ENCODE measurements at places on chromosomes 4 and X.
A peak's percentile ranks its signal among the peaks of the same experiment; 100 is the strongest.

DNA sequence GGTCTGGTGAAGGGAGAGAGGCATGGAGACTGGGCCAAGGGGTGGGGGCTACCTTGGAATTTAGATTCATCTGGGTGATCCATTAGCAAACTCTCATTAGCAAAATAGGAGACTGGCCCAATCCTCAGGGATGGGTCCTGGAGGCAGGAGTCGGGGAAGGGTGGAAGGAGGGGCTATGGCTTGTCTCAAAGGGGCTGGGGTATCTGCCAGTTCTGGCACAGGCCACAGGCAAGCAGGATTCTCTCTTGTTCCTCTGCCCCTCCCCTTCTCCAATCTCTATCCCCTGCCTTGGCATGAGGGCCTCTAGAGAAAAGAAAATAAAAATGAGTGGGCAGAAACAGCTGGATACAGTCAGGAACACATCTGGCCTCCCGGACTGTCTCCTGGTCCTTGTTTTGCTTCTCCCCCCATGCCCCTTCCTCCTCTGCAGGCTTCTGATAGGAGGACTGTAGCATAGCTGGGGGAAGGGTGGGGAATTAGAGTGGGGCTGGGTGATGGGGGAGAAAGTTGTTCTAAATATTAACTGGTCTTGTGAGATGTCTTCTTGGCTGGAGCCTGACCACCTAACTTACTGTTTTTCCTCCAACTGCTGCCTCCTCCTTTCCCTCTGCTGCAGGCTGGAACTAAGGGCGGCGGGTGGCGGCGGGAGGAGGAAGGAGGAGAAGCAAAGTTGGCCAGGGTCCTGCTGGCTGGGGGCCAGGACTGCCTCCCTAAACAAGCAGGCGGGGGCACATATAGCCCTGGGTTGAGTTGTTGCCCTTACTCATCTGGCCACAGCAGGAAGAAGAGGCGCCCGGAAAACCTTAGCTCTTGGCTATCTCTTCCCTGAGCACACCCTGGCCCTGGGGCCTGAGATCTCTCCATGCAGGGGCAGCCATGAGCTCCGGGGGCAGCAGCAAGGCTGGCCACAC lies 53.3 kb upstream of the LAS1L start:
- no peak for DNase-seq

DNA sequence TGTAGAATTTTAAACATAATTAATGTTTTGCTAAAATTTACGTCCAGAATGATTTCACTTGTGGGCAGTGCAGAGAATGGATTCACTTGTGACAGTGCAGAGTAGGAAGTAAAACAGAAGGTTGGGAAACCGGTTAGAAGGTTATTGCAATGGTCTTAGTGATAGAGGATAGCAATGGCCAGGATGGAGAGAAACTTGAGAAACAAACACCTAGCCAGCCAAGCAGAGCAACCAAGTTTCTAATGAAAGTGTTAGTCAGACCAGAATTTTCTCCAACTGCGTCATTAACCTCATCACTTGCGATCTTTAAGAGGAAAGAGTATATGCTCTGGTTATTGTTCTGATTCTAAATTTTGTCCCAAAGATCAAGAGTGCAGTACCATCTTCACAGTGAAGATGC lies 50.0 kb upstream of the TBC1D9 start:
- DNase-seq, result peak; percentile 45

- peak; percentile 29 for DNase-seq
These were observed 61.1 kb upstream of the VAMP7 start for GRCh38 chrX:155819966-155820491.

GRCh38 chr4:46956451-46956850 lies 36.9 kb downstream of the GABRA4 start:
- no peak for DNase-seq

GRCh38 chr4:154205471-154205870 lies 286.1 kb downstream of the DCHS2 start:
- no peak for DNase-seq

DNA sequence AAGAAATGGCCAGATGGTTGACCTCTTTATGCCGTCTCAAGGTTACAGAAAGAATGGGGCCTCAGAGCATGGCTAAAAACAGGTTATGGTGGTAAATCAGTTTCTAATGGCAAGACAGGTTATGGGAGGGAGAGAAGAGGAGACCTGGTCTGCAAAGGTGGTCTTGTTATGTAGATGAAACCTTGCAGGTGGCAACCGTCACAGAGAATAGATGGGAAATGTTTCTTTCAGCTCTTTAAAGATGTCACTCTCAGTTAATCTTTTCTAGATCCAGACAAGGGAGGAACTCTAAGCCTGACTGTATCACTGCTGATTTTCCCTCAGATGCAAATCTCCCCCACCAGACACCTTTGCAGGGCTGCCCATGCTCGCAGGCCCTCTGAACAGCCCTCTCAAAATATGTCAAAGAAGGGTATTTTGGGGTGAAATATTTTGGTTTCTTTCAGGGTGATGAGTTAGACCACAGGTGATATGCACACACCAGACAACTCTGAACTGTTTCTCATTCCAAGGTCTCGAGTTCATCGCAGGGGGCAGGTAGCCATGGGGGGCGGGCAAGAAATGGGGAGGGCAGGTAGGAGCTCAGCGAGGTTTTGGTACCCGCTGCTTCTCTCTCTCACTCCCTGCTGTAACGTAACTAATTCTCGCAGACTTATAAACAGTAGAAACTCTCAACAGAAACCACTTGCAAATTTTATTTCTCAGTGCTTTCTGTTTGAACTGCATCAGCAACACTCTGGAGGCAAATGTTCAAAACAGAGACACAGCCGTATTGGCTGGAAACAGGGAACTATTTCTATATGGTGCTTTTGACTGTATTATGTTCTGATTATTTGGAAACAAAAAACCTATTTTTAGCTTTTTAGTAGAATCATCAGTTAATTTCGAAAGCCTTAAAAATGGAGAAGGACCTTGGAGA lies 32.4 kb downstream of the CASP3 start:
- DNase-seq, result peak; percentile 51

DNA sequence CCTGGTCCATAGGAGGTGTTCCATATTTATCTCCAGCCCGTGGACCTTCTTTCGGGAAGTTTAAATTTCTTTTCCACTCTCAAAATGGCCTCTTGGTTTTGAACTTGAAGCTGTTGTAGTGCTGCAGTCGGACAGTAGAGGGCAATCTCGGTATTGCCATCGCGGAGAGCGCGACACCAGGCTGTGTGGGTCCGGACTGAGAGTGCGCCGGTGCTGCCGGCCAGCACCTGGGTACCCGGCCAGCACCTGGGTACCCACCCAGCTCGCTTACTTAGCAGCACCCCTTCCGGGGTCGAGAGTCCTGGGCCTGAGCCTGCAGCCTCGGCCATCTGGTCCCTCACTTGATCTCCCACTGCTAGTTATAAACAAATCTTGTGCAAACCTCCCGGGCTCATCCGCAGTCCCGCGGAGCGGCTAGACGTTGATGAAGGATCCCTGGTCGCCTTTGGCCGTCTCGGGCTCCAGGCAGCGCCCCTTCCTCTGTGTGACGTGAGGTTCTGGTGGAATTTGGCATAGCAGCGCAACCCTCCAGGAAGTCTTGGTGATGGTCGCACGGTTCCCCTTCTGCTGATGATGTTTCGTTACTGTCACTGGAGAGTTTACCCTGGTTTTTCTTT lies 18.0 kb downstream of the FAM9A start:
- peak; percentile 72 for DNase-seq

- no peak for DNase-seq
These were observed 43.0 kb upstream of the TAPT1 start for GRCh38 chr4:16269240-16269639.

- DNase-seq, result no peak
These were observed 13.1 kb upstream of the AFF1 start for GRCh38 chr4:86921608-86922252.

DNA sequence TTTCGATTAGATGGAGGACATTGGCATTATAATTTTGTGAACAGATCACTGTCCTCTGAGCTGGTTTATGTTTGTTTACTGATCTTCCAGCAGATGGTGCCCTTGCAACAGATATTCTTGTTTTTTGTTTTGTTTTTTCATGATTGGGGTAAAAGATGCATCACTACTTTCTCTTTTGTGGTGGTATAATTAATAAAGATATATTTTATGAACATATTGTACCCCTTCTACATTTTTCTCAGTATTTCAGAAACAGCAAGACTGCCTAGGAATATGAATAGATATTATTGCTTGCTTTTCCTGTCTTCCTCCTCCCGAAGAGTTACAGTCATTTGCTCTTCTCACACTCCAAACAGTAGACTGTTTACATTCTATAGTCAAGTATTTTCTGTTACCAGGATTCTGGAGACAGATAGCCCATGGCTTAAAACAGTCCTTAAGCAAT lies 905.2 kb downstream of the TRAM1L1 start:
- DNase-seq, result peak; percentile 12

GRCh38 chr4:41390661-41391060 lies 133.9 kb downstream of the UCHL1 start:
- DNase-seq, result no peak

GRCh38 chrX:73868916-73869315 lies 305.9 kb downstream of the CHIC1 start:
- DNase-seq, result no peak

- DNase-seq, result no peak
These were observed 88.5 kb upstream of the TSPAN5 start for GRCh38 chr4:98746936-98747335.

- DNase-seq, result no peak
These were observed 1230.3 kb upstream of the AGA start for GRCh38 chr4:178672512-178672911.

- no peak for DNase-seq
These were observed 149.2 kb downstream of the CBR4 start for GRCh38 chr4:168860827-168861226.

DNA sequence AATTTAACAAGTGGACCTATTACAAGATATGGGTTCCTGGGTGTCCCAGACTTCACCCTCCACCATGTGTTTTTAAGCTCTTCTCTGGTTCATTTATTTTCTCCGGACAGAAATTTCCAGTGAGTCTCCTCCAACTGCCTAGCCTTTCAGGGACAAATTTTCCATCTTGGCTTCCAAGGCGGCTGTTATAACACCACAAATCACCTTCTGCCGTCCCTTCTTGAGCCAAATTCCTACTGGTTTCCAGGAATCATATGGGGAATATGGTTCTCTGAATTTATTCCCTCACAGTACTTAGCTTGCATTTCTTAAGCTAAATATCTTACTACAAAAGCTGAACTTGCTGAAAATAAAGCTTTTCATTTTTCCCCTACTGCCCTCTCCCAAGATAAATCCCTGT lies 18.8 kb downstream of the NEXMIF start:
- no peak for DNase-seq

GRCh38 chrX:17390419-17390850 lies 15.4 kb downstream of the NHS start:
- DNase-seq, result no peak

GRCh38 chr4:80268936-80269335 lies 2.5 kb downstream of the FGF5 start:
- DNase-seq, result no peak

DNA sequence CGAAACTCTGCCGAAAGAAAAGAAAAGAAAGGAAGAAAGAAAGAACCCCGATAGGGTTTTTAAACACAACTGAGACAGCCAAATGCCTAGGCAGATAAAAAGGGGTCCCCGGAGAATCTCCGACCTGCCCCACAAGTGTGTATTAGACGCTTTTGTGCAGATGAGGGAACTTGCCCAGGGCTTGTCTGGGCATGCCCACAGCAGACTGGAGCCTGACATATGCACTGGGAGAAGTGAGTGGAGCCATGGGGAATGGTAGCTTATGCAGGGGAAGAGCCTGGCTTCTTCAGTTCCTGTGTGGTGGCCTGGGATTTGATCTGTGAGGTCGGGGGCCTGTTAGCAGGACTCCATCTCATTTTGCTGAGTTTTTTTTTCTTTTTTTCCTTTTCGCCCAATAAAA lies 199.0 kb downstream of the GPC3 start:
- DNase-seq, result no peak

- no peak for DNase-seq
These were observed 25.7 kb downstream of the SEPTIN6 start for GRCh38 chrX:119667111-119667878.

DNA sequence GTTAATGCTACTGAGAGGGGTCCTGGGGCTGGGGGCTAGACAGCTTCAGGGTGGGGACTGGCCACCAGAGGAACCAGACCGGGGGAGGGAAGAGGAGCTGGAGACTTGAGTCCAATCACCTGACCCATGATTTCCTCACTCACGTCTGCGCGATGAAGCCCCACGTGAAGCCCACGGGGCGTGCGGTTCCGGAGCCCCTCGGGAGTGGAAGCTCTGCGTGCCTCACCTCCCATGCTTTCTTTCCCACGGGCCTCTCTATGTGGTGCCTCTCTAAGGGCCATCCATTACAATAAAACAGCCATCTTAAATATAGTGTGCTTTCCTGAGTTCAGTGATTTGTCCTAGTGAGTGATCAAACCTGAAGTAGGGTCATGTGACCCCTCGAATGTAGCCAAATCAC lies 119.9 kb downstream of the ENPP6 start:
- no peak for DNase-seq

DNA sequence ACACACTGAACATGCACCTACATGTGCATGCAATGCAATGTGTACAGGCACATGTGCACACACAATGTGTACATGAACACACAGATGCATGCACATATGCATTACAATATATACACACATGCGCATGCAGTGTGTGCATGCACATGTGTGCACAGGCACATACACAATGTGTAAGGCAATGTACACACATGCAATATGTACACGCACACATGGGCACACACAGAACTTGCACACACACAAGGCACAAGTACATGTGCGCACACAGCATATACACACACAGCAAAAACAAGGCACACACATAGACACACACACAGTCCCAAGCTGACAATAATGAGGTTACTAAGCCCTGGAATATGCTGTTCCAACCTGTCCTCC lies 76.3 kb downstream of the EVC2 start:
- no peak for DNase-seq

DNA sequence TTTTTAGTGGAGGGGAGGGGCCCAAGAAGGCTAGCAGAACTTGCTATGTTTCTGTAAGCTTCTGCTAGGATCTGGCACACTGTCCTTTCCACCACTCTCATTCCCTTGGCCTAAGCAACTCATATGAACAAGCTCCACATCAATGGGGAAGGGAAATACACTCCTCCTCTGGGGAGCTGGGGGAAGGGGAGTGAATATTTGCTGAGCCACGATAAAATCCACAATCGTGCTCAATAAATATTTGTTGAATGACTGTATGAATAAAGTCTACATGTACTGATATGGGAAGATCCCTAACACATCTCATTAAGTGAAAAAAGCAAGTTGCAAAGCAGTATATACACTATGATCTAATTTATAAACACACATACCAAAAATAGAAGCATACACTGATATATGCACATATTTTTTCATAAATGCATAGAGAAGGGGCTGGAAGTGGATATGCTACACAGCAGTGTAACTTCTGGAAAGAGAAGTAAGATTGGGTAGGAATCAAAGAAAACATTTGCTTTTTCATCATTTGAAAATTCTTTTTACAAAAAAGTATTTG lies 95.8 kb upstream of the EFHC2 start:
- no peak for DNase-seq

GRCh38 chr4:16136311-16136710 lies 52.5 kb upstream of the PROM1 start:
- DNase-seq, result no peak

Measured in GM13977 (cell line).